ENCODE measurements at places on chromosomes 7 and 10.
A peak's percentile ranks its signal among the peaks of the same experiment; 100 is the strongest.

DNA sequence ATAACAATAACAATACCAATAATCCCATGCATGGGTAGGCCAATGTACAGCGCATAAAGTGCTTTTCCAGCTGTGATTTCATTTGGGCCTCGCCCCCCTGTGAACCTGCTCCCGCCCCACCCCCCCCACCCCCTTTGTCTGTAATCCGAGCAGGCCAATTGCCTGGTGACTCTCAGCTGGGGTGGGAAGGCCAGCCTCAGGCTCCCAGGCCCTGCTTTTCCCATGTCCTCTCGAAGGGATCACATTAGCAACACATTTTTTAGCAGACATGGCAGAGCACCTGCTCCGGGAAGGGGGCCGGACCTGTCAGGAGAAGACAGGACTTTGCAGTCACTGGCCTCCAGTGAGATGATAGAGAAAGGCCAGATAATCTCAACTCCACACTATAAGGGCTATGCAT is 439.3 kb downstream of the RPS24 start:
- no peak for DNase-seq

- no peak for DNase-seq
Observed at GRCh38 chr7:139094030-139094429, 15.5 kb downstream of the ZC3HAV1 start.

DNA sequence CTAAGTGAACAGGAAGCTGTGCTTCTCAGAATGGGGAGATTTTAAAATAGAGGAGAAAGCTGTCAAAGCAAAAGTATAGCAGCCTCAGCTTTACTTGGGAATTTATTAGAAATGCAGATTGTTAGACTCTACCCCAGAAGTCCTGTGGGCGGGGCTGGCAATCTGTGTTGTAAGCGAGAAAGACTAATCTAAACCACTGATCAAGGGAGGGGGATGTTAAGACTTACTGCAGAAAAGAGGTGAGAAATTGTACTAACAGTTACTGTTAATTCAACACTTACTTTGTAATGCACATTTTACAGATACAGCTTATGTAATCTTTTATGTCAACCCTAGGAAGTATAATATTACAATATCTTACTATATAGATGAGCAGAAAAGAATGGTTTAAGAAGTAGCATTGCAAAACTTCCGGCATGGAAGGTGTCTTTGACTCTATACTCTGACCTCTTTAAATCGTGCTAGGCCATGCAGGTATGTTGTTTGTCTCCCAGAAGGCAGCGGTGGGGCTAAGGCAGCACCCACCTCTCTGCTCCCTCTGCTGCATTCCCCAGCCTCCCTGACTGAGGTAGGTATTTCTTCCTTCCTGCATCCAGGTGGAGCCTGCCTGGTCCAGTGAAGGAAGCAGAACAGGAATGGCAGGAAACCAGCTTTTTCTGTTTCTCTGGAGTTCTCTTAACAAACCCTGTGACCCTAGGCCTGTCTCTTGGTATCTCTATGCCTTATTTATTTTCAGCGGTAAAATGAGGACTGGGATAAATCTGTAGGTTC is 462.2 kb downstream of the AUTS2 start:
- no peak for DNase-seq

DNA sequence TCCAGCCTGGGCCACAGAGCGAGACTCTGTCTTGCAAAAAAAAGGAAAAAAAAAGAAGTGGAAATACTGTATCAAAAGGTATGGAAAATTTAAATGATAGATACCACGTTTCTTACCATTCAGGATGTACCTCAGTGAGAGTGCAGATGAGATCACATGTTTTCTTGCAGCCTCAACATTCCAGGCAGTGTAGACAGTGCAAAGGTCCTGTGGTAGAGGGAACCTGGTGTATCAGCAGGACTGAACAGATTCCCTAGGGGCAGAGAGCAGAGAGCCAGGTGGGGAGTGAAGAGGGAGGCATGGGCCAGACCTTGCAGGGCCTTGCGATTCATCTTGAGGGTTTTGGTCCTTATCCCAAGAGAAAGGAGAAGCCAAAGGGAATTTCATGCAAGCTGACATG is 17.7 kb upstream of the ATXN7L1 start:
- DNase-seq: no peak

DNA sequence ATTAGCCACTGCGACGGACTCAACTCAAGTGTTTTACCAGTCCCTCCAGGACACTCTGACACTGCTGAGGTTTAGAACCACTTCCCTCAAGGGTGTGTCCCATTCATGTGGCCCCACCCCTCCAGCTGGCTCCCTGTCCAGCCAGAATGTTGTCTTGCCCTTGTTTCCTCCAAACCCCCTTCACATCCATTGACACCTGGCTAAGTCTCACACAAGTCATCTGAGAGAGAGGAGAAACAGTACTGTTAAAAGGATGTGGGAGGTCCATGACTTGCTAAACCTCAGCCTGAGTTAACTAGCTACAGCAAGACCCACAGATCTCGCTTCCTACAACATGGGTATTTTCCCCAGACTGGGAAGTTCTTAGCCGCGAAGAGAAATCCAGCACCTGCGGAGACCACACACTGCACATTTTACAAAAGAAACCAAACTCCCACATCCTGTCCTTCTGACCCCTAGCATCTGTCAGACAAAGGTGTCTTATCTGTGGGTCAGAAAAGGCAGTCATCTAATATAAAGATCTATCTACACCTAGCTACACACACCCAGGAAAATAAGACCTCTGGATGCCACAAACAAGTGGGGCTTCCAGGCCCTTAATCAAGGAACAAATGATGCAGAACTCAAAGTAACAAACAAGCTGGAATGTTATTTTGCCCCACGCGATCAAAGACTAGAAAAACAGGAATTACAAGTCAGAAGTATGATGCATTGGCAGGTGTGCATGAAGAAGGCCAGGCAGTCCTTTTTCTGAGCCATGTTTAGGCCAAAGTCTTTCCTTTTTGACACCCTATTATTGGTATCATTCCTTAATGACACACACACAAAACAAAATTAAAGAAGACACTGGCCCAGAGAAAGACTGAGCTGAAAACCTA is 13.9 kb downstream of the OSBPL3 start:
- no peak for DNase-seq

DNA sequence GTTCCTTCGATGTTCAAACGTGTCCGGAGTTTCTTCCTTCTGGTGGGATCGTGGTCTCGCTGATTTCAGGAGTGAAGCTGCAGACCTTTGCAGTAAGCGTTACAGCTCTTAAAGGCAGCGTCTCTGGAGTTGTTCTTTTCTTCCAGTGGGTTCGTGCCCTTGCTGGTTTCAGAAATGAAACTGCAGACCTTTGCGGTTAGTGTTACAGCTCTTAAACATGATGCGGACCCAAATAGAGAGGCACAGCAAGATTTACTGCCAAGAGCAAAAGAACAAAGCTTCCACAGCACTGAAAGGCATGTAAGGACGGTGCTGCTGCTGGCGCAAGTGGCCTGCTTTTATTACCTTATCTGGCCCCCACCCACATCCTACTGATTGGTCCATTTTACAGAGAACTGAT is 931.4 kb downstream of the IPMK start:
- no peak for DNase-seq

GRCh38 chr7:78770422-78771410 is 682.8 kb downstream of the MAGI2 start:
- no peak for DNase-seq

GRCh38 chr7:147151661-147152060 is 1035.1 kb downstream of the CNTNAP2 start:
- no peak for DNase-seq

- DNase-seq: no peak
Observed at GRCh38 chr10:79269443-79269842, 77.8 kb upstream of the PPIF start.

- DNase-seq: no peak
Observed at GRCh38 chr10:29353305-29353704, 64.4 kb downstream of the LYZL1 start.

DNA sequence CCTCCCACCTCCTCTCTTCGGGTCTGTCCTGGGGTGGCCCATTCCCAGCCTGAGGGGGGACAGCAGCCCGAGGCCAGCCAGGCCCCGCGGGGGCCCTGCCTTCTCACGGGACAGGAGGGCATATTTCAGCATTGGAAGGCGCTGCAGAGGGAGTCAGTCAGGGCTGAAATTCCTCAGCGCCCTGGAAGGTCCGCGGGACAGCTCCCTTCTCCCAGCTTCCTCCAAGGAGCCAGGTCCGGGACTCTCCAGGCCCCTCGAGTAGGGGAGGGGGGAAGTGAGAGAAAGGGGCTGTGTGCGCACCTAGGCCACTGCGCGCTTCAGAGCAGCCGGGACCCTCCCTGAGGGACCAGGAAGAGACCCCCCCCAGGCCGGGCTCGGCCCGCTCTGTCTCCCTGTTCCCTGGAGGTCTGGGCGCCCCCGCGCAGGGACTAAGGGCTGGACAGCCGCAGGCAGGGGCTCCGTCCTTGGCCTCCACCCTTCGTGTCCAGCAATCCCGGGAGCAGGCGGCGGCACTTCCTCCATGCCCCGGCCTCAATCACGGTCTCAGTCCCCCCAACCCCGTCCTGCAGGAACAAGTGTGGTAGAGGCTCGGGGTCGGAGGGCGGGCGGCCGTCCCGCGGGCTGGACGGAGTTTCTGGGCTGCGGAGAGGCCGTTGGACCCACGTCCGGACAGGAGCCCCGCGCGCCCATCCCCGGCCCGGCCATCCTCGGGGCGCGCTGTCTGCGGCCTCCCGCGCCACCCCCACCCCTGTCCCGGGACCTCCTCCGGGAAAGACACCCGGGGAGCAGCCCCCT is 6.0 kb upstream of the ELFN1 start:
- DNase-seq: no peak

GRCh38 chr7:107606303-107606702 is 26.3 kb downstream of the BCAP29 start:
- no peak for DNase-seq

GRCh38 chr10:101164020-101164419 is 32.9 kb downstream of the TLX1 start:
- DNase-seq: no peak

DNA sequence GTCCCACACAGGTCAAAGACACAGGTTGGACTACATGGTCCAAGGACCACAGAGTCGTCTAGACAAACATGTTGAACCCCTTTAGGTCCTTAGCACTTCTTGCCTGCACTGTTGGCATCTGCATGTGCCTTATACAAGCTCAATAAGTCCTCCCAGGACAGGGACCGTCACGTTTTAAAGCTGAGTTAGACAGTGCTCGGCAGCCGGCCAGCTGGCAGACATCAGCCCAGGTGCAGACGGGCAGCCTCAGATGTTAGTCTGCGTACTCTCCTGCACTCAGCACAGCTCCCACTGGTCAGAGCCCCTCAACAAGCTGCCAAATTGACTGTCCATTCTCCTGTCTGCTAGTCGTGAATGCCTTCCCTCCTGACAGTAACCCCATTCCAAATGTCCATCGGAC is 34.9 kb downstream of the PARP12 start:
- DNase-seq: no peak

GRCh38 chr7:44735403-44736165 is 13.1 kb upstream of the ZMIZ2 start:
- DNase-seq: peak; percentile 98

GRCh38 chr7:35707422-35707821 is 12.5 kb upstream of the HERPUD2 start:
- no peak for DNase-seq

GRCh38 chr10:28823501-28824075 is 146.3 kb downstream of the BAMBI start:
- DNase-seq: no peak

- peak; percentile 38 for DNase-seq
Observed at GRCh38 chr7:26910221-26910620, 45.8 kb upstream of the SKAP2 start.

GRCh38 chr7:680411-681127 is 45.9 kb upstream of the DNAAF5 start:
- no peak for DNase-seq

GRCh38 chr10:93369588-93370164 is 112.5 kb downstream of the MYOF start:
- DNase-seq: no peak

- no peak for DNase-seq
Observed at GRCh38 chr10:22657566-22658225, 56.7 kb downstream of the PIP4K2A start.
